ENCODE measurements at places on chromosomes 1 and 21.

GRCh38 chr1:232980355-232980978 lies 30.1 kb downstream of the NTPCR start:
- peaks cover 9% of the 10 kb centered on the region for H3K36me3 ChIP-seq
- DNase-seq = no peak
- no peaks in the 10 kb centered on the region for H3K27me3 ChIP-seq
- no peaks in the 10 kb centered on the region for H3K4me1 ChIP-seq
- no peak overlapping the region for H3K4me3 ChIP-seq

GRCh38 chr21:27369978-27370571 lies 403.2 kb upstream of the ADAMTS5 start:
- H3K4me1 ChIP-seq = no peaks in the 10 kb centered on the region
- no peak overlapping the region for H3K4me3 ChIP-seq
- DNase-seq = no peak

- no peak overlapping the region for H3K4me3 ChIP-seq
- DNase-seq = no peak
- H3K4me1 ChIP-seq = peaks cover 20% of the 10 kb centered on the region
These were observed 2.9 kb upstream of the ST6GALNAC5 start for GRCh38 chr1:76864383-76864782.

- no peak overlapping the region for H3K4me3 ChIP-seq
- peaks cover 65% of the 10 kb centered on the region for H3K4me1 ChIP-seq
- H3K36me3 ChIP-seq = no peaks in the 10 kb centered on the region
- H3K27ac ChIP-seq = no peak overlapping the region
- no peaks in the 10 kb centered on the region for H3K27me3 ChIP-seq
These were observed 6.3 kb downstream of the APP start for GRCh38 chr21:26164311-26164710.

GRCh38 chr21:45780647-45781046 lies 137.1 kb downstream of the PCBP3 start:
- no peak overlapping the region for H3K4me3 ChIP-seq
- H3K27me3 ChIP-seq = no peaks in the 10 kb centered on the region
- no peaks in the 10 kb centered on the region for H3K4me1 ChIP-seq
- H3K27ac ChIP-seq = no peak overlapping the region
- DNase-seq = no peak
- no peaks in the 10 kb centered on the region for H3K36me3 ChIP-seq

GRCh38 chr1:15431571-15431948 lies 6.7 kb upstream of the CTRC start:
- DNase-seq = no peak
- H3K27me3 ChIP-seq = no peaks in the 10 kb centered on the region
- no peaks in the 10 kb centered on the region for H3K36me3 ChIP-seq

DNA sequence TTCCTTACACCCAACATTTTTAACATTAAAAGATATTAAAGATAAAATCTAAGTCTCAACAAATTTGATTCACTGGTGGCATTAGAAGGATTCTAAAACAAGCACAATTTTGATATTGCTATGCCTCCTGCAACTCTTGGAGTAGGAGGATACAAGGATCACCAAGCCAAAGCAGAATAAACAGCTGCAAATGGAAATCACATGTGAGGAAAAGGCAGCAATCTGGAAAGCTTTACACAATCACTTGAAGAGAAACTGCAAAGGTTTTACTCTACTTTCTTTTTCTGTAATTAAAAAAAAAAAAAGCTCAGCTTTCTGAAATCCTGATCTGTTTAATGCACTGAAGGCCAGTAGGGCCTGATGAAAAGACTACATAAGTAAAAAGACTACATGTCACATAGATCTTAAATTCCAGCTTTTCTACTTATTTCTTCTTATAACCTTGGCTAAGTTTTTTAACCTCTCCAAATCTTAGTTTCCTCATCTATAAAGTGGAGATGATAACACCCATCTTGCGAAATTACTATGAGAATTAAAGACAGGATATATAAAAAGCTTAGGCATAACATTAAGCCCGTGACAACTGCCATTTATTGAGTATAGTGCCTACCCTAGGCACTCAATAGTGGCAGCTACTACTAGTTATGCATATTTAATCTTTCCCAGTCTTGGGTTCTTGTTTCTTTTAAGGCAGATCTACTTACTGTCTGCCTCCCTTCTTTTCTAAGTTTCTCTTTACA lies 73.5 kb downstream of the EPS15 start:
- H3K27me3 ChIP-seq = no peaks in the 10 kb centered on the region
- H3K27ac ChIP-seq = peak overlapping the region; percentile 35
- H3K36me3 ChIP-seq = no peaks in the 10 kb centered on the region

GRCh38 chr21:44949779-44950198 lies 10.0 kb downstream of the SLX9 start:
- DNase-seq = peak; percentile 97
- H3K36me3 ChIP-seq = peaks cover 67% of the 10 kb centered on the region
- H3K27ac ChIP-seq = no peak overlapping the region
- peaks cover 15% of the 10 kb centered on the region for H3K4me1 ChIP-seq

DNA sequence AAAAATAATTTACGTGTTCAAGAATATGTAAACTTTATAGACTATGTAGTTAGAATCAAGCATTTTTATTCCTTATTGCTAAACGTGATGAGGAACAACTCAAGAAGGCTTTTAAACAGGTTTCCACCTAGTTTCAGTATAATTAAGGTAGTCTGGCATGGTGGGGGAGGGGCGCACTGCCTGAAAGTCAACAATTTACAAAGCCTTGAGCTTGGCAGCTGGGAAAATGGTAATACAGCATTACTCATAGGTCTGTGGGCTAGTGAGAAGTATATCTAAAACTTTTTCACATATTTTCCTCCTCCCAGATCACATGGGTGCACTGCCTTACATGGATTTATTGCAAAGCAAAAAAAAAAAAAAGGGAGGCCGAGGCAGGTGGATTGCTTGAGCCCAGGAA lies 75.2 kb downstream of the EVI5 start:
- H3K27ac ChIP-seq = no peak overlapping the region
- no peaks in the 10 kb centered on the region for H3K27me3 ChIP-seq
- no peaks in the 10 kb centered on the region for H3K36me3 ChIP-seq
- DNase-seq = no peak
- H3K4me1 ChIP-seq = no peaks in the 10 kb centered on the region

- DNase-seq = no peak
- H3K27ac ChIP-seq = peak overlapping the region; percentile 100
- peaks cover 24% of the 10 kb centered on the region for H3K4me1 ChIP-seq
These were observed 1.4 kb downstream of the PPP2R5A start for GRCh38 chr1:212286556-212287131.

- no peak for DNase-seq
- H3K36me3 ChIP-seq = no peaks in the 10 kb centered on the region
- no peak overlapping the region for H3K4me3 ChIP-seq
- no peaks in the 10 kb centered on the region for H3K27me3 ChIP-seq
- peaks cover 11% of the 10 kb centered on the region for H3K4me1 ChIP-seq
These were observed 18.6 kb upstream of the C1orf105 start for GRCh38 chr1:172401892-172402291.

GRCh38 chr1:20871419-20871818 lies 84.3 kb upstream of the HP1BP3 start:
- no peak for DNase-seq
- H3K4me3 ChIP-seq = no peak overlapping the region
- H3K27me3 ChIP-seq = no peaks in the 10 kb centered on the region
- H3K4me1 ChIP-seq = no peaks in the 10 kb centered on the region
- peaks cover 5% of the 10 kb centered on the region for H3K36me3 ChIP-seq
- H3K27ac ChIP-seq = no peak overlapping the region

DNA sequence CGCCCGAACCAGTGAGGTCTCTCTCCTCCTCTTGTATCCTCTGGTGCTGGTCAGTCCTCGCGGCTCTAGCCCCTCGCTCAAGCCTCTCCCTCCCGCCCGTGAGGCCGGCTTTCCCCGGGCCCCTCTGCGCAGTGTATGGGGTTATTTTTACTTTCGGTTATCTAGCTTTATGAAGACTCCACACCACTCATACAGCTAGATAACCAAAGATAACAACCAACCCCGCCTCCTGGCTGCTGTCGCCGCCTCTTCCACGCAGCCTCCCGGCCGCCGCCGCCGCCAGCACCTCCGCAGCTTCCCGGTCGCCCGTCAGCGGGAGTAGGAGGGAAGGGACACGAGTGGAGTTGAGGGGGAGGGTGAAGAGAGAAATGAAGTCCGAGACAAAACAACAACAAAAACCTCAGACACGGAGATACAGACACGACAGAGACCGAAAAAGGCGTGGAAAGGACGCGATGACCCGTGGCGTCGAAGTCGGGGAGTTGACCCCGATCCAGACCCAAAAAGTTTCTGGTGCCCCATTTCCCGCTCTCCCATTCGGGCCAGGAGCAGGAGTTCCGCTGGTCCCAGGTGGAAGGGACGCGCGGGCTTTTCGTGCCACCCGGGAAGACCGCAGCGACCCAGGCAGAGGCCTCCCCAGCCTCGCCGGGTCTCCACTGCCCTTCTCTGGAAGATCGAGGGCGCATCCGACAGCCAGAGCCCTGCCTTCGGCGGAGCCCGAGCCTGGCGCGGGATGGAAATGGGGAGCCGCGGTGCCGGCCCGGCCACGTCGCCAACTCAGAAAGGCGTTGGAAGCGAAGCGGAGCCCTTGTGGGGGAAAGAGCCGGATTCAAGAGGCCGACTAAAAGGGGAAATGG lies 51.4 kb downstream of the RHBG start:
- H3K27me3 ChIP-seq = peaks cover 82% of the 10 kb centered on the region
- DNase-seq = no peak
- peak overlapping the region; percentile 42 for H3K4me3 ChIP-seq
- H3K36me3 ChIP-seq = no peaks in the 10 kb centered on the region
- peaks cover 27% of the 10 kb centered on the region for H3K4me1 ChIP-seq
- H3K27ac ChIP-seq = no peak overlapping the region

DNA sequence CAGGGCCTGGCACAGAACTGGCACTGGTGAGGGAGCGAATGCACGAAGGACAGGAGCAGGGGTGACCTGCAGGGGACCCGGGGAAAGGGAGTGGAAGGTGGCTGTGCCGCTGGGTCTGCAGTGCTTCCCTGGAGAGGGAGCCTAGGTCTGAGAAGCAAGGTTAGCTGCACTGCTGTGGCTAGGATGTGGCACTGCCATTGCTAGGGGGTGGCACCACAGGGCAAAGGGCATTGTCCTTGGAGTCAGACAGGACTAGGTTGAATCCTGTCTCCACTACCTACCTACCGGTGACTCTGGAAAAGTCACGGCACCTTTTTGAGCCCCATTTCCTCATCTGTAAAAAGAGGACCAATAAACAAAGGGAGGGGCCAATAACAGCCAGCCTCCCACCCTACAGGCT lies 28.3 kb downstream of the SLC1A7 start:
- H3K27ac ChIP-seq = no peak overlapping the region
- DNase-seq = no peak
- H3K27me3 ChIP-seq = no peaks in the 10 kb centered on the region
- H3K4me3 ChIP-seq = no peak overlapping the region
- H3K4me1 ChIP-seq = peaks cover 19% of the 10 kb centered on the region
- H3K36me3 ChIP-seq = no peaks in the 10 kb centered on the region

- H3K4me3 ChIP-seq = no peak overlapping the region
- no peaks in the 10 kb centered on the region for H3K27me3 ChIP-seq
- DNase-seq = no peak
- H3K27ac ChIP-seq = no peak overlapping the region
- H3K36me3 ChIP-seq = peaks cover 11% of the 10 kb centered on the region
These were observed 178.6 kb downstream of the TGFBR3 start for GRCh38 chr1:91707114-91707889.

DNA sequence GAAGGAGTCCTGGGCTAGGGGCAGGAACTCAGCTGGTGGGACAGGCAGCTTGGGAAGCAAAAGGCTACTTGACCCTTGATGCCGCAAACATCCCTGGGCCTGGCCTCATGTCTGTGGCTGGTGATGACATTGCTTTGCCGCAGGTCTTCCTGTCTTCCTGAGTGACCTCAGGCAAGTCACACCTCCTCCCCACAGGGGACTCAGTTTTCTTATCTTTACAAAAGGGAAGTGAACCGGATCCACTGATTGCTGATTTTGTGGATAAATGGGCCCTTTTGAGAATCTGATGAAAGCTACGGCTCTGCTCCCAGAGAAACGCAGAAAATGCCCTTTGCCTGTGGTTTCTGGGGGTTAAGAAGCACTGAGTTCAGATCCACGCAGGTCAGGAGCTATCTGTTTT lies 20.7 kb downstream of the PLOD1 start:
- no peak overlapping the region for H3K27ac ChIP-seq
- peaks cover 7% of the 10 kb centered on the region for H3K4me1 ChIP-seq
- DNase-seq = no peak

- H3K4me3 ChIP-seq = no peak overlapping the region
- no peak overlapping the region for H3K27ac ChIP-seq
- no peaks in the 10 kb centered on the region for H3K36me3 ChIP-seq
- peak; percentile 73 for DNase-seq
- H3K4me1 ChIP-seq = peaks cover 5% of the 10 kb centered on the region
These were observed 37.1 kb upstream of the EPB41 start for GRCh38 chr1:28877132-28877781.

- no peak for DNase-seq
- no peaks in the 10 kb centered on the region for H3K36me3 ChIP-seq
- H3K27me3 ChIP-seq = no peaks in the 10 kb centered on the region
- no peak overlapping the region for H3K4me3 ChIP-seq
These were observed 458.9 kb upstream of the RGS18 start for GRCh38 chr1:191699343-191699742.

DNA sequence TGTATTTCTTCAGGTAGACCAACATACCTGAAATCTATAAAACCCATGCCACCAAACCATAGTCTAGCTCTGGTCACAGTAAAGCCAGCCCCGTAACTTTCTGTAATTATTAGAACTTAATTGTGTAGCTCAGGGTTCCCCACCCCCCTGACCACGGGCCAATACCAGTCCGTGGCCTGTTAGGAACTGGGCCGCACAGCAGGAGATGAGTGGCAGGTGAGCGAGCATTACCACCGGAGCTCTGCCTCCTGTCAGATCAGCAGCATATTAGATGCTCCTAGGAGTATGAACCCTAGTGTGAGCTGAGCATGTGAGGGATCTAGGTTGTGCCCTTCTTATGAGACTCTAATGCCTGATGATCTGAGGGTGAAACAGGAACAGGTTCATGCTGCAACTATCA lies 14.6 kb downstream of the TENT5C start:
- H3K27ac ChIP-seq = no peak overlapping the region
- no peak for DNase-seq
- H3K4me1 ChIP-seq = peaks cover 14% of the 10 kb centered on the region
- no peaks in the 10 kb centered on the region for H3K27me3 ChIP-seq
